Mucosa of descending colon (tissue), 3 donors: ENCODE measurements at places on chromosomes 2 and 18. TPM values are rescaled to one million over a fixed set of nuclear protein-coding genes. Genes with fewer than 3 reads are reported as not detected.

Gene TMEM17
- total RNA-seq = 0.61 TPM

DNA sequence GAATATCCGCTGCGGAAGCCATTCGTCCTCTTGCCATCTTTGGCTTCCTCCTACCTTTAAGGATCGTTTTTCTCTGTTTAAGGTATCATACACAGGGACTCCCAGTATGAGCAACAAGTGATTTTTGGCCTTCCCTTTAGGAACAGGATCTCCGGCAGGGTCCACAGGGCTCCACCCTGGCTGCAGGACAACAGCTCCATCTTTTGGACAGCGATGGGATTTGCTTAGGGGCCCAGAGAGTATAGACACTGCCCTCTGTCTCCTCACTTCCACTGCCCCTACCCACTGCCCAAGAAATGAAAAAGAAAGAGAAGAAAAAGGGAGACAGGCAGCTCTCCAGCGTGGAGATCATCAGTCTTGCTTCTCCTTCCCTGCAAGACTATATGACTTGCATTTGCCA, 224.5 kb downstream of the UXS1 start:
- no peak for DNase-seq

GRCh38 chr18:48714873-48715272, 176.0 kb downstream of the CTIF start:
- DNase-seq = peak; percentile 53

- DNase-seq = no peak
Measured at GRCh38 chr18:42080340-42080739, 125.3 kb downstream of the PIK3C3 start.

Gene SERPINB10
- total RNA-seq = not detected

DNA sequence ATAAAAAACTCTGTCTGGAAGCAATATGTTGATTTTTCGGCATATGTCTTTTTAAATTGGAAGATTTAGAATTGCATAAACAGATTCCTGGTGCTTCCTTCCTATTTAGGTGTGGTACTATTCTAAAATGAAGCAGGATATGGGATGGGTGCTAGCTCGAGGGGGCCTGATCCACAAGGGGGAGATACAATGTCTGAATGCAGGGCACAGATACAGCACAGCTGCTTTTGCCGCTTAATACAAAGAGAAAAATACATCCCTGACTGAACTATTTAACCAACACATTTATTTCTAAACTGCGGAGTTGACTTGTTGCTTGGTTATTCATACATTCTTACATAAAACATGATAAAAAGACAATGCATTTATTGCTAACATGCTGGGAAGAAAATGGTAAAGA, 169.1 kb downstream of the TMEFF2 start:
- no peak for DNase-seq

DNA sequence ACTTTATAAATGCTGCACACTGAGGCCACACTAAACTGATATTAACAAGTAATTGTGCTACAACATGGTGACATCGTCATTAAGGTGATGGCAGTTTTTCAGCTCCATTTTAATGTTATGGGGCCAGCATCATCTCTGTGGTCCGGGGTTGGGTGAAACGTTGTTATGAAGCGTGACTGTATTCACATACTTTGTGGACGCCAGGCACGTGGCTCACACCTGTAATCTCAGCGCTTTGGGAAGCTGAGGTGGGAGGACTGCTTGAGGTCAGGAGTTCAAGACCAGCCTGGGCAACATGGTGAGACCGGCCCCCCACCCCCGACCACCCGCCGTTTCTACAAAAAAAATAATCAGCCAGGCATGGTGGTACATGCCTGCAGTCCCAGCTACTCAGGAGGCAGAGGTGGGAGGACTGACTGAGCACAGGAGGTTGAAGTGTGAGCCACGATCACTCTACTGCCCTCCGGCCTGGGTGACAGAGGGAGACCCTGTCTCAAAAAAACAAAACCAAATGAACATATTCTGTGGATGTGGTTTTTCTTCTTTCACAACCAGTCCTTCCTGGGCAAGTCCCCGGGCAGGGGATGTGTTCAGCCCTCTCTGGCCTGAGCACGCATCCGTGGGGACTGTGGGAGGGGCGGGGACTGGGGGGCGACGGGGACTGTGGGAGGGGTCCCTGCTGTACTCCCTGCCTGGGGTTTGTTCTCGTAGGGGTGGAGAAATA, 12.9 kb upstream of the GAL3ST2 start:
- no peak for DNase-seq

DNA sequence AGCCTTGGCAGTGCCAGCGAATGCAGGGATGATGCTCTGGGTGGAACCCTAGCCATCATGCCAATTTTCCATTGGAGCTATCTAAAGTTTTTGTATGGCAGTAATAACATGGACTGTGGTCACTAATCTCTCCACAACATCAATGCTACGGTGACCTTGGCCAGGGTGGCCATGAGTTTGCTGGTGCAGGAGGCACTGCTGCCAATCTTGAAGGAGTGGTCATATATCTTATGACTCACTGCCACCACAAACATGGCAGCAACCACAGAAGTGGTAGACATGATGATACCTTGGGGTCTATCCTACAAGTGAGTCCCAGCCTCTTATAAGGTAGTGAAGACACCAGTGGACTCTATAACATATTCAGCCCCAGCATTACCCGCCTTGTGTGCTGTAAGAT, 104.6 kb downstream of the EVA1A start:
- no peak for DNase-seq

- DNase-seq = no peak
Measured at GRCh38 chr18:5738526-5738925, 156.8 kb downstream of the TMEM200C start.

Gene REG3G
- not detected for total RNA-seq

DNA sequence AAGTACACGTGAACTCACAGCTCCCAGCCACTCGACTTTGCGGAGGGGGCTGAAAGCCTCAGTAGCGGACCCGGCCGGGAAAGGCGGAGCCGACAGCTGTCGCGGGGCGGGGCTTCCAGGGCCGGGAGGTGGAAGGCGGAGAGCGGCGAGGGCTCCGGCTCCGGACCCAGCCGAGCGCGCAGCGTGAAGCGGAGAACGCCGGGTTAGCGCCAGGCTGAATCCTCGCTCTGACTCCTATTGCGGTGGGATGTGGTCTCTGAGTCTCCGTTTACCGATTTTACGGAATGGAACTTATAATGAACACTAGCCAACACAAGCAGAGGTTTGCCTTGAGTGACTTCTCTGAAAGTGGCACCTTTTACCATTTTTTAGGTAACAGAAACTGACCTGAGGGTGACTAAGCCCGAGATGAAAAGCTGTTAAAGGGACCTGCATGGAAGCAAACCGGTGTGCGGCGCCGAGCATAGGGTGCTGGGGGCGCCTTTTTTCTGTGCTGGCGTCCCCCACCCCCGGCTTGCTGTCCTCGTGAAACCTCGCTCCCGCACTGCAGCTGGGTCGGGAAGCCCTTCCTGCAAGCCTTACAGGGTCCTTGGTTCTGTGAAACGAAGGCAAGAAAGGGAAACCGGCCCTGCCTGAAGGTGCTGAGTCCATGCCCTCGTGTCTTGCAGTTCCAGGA, 72.9 kb downstream of the EN1 start:
- peak; percentile 23 for DNase-seq

DNA sequence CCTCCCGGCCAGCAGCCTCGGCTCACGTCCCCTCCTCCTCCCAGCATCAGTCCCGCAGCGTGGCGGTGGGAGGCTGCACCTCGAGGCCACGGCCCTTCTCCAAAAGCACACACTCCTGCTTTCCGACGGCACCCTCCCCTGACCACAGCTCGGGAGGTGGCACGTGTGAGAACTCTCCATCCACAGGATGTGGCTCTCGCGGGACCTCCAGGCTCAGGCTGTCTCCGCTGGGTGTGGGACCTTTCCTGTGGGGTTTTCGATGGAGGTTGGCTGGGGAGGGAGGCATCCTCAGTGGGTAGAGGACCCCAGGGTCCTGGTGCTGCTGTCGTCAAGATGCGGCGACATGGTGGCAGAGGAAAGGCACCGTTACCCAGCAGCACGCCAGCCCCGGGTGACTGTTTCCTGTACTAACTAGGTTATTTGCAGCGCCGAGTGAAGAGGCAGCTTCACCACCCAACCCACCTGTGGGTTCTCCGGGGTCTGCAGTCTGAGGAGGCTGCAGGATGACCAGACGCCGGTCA, 42.8 kb upstream of the KCNG2 start:
- DNase-seq = no peak
